ENCODE measurements at places on chromosomes 5 and 9.

DNA sequence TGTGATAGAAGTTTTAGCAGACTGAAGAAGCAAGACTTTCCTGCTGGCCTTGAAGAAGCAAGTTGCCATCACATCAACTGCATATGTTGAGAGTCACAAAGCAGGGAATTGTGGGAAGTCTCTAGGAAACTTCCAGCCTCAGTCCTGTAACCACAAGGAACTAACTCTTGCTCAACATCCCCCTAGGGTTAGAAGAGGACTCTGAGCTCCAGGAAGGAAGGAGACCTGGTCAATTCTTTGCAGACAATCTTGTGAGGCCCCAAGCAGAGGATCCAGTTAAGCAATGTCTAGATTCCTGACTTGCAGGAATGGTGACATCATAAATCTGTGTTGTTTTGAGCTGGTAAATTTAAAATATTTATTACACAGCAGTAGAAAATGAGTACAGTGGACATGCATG, 18.6 kb upstream of the ZNF366 start:
- DNase-seq, result no peak

DNA sequence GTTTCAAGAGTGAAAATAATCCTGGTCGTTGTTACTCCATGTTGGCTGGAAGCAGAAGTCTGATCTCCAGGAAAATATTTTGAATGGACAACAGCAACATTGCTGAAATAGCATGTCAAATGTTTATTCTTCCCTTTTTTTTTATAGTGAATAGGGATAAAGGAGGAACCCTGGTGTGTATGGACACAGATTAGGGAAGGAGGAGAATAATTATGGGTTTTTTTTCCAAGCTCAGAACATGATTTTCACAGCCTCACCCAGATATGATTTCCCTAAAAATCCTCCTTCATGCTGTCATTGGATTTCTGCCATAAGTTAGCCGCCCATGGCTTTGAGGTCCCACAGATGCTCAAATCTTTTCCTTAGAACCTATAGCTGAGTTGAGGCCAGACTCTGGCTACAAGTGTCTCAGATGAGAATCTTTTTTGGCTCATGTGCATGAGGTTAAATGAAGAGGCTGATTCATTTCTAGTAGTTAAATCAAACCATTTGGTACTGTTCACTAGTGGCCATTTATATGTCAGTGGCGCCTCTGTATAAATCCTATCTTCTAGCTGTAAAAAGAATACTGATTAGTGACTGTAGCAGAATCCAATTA, 65.5 kb upstream of the LIFR start:
- peak; percentile 26 for DNase-seq

- DNase-seq, result no peak
These were observed 42.0 kb downstream of the SHB start for GRCh38 chr9:38026840-38027527.

DNA sequence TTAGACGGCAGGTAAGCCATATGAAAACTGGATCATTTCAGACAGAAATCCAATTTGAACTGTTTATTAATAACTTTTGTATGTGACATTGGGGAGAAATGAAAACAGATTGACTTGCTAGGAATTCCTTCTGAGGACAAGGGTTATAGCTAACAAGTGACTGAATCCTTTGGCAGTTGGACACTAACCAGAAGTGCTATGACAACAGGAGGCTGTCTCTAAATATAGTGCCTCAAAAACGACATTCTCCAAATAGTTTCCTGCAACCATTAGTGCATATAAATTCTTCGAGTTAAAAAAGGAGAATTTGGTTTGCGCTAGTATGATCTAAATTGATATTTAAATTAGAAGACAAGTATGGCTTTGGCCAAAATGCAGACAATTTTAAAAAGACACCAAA, 338.6 kb downstream of the PTPRD start:
- DNase-seq, result no peak

DNA sequence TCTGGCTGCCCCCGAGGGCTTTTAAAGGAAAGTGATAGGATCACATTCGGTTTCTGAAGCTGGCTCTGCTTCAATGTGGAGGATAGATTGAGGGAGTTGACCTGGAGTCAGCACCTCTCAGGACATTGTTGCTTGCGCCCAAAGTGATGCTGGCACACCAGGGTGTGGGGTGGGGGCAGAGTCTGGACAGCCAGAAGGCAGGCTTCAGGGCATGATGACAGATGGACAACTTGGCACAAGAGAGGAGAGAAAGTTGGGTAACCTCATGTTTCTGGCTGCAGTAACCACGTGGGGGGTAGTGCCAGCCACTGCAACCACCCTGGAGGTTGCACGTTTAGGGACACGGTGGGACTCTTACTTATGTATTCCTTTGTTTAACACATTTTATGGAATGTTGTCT, 9.5 kb downstream of the ALDH1B1 start:
- DNase-seq, result no peak

- no peak for DNase-seq
These were observed 66.6 kb downstream of the YIPF5 start for GRCh38 chr5:144103611-144104485.

GRCh38 chr5:172973931-172974330, 9.6 kb upstream of the ATP6V0E1 start:
- DNase-seq, result no peak

DNA sequence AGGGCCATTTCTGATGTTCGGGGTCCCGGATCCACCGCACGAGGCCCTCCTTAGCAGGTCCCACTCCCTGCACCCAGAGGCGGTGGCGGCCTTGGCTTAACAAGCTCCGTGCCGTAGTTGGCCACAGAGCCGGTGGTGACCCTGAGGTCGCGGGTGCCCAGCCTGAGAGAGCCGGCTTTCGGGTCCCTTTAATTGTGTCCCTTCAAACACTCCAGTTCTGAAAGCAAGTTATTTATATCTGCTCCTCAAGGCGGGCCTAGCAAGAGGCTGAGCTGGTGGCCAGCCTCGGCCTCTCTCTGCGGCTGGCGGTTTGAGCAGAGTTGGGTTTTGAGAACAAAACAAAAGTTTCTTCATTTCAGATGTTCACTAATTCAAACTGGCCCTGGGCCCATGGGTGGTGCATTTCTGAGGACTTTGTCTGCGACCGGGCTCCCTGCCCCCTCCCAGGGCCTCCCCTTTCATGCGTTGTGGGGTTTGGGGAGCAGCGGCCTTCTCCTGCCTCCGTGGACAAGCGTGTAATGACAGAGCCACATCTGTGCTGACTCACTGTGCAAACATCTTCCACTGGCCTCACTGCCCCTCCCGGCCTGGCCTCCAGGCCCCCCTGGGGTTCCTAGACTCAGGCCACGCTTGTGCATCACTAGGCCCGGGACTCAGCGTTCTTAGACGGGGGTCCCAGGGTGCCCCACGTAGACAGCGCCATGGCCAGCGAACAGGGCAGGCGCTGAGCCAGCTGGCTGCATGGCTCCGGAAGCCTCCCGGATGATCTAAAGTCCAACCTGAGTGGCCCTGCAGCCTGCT, 49.4 kb upstream of the COL5A1 start:
- peak; percentile 84 for DNase-seq

DNA sequence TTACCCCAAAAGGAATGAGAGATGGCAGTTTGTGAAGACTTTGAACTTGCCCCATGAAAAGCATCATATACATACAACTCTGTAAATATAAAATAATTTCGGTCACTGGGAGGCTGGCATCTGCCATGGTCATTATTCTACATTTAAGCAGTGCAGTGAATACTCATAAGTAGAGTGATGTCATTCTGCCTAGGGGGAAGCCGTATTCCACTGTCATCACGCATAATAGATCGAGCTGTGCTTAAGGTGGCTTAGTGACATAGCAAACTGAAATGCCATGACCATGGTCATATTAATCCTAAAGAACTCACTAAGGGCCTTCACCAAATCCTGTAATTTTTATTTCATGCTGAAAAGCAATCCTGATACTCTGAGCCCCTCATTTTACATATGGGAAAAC, 42.4 kb upstream of the NR4A3 start:
- DNase-seq, result no peak

- no peak for DNase-seq
These were observed 102.0 kb downstream of the RFK start for GRCh38 chr9:76292246-76292645.

DNA sequence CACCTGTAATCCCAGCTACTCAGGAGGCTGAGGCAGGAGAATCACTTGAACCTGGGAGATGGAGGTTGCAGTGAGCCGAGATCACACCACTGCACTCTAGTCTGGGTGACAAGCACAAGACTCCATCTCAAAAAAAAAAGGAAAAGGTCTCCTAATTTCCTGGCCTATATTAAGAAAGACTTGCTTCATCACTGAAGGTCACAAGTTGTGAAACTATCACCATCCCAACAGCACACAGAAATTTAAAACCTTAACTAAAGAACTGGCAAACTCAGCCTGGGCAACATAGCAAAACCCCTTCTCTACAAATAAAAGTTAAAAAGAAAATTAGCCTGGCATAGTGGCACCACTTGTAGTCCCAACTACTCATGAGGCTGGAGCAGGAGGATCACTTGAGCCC, 17.2 kb downstream of the FRMD3 start:
- DNase-seq, result no peak

- no peak for DNase-seq
These were observed 12.2 kb upstream of the PTCH1 start for GRCh38 chr9:95528908-95529502.

GRCh38 chr5:77633709-77634108, 4.8 kb downstream of the OTP start:
- no peak for DNase-seq

GRCh38 chr5:143213851-143214363, 189.6 kb downstream of the NR3C1 start:
- DNase-seq, result no peak

DNA sequence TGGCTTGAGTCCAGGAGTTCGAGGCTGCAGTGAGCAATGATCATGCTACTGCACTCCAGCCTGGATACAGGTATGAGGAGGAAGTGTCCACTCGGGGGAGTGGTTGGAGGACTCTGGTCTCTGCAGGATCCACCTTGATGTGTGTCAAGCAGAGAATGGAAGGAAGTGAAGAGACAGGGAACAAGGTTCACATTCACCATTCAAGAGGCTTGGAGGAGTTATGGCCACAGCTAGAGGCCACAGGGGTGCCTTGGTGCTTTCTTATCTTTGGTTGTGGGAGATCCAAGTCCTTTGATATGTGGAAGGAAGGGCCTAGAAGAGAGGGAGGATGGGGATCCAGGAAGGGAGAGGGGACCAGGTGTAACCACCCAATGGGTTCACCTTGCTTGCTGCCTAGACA, 5.4 kb upstream of the CERCAM start:
- DNase-seq, result no peak

GRCh38 chr5:39998518-39998917, 573.7 kb upstream of the DAB2 start:
- no peak for DNase-seq

DNA sequence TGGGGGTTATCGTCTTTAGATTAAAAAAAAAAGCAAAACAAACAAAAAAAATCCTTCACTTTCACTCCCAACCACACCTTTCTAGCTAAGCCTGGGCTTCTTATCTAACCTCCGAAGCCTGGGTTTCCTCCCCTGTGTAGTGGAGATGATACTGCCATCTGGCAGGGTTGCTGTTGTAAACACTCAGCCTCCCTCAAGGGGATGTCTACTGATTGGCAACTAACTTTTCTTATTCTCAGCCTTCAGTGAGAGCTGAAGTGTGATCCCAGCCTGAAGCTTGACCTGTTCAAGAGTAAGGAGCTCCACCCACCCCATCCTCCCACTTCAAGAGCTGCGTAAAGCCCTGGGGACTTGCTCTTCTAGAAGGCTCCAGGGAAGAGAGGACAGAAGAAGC, 21.5 kb upstream of the WWC1 start:
- no peak for DNase-seq

DNA sequence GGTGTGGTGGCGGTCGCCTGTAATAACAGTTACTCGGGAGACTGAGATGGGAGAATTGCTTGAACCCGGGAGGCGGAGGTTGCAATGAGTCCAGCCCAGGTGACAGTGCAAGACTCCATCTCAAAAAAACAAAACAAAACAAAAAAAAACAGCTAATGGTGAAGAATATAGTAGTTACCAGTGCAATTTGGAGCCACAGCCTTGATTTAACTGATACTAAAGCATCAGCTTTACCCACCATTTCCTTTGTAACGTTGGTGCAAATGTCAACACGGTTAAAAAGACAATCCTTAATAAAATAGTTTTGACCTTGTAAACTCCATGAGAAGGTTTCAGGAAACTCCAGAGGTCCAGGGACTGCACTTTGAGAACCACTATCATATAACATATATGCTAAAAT, 41.8 kb downstream of the FNBP1 start:
- DNase-seq, result no peak

DNA sequence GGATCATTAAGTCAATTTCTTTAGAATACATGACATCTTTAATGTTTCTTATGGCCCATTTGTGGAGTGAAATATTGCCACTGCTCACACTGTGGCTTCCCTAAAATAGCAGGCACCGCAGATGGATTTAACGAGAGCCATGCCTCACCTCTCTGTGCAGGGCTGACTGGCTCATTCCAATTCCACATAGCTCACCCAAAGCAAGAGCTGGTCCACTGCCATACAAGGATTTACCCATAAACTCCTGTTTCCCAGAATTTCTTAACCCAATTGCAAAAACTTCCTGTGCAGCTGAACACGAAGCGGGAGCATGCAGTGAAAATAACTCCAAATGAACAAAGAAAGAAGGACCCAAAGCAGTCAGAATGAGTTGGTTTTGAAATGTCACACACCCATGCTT, 159.5 kb downstream of the BAAT start:
- no peak for DNase-seq

- no peak for DNase-seq
These were observed 240.1 kb upstream of the RASA1 start for GRCh38 chr5:87027570-87027969.

- no peak for DNase-seq
These were observed 594.1 kb upstream of the BRINP1 start for GRCh38 chr9:119963258-119963797.

DNA sequence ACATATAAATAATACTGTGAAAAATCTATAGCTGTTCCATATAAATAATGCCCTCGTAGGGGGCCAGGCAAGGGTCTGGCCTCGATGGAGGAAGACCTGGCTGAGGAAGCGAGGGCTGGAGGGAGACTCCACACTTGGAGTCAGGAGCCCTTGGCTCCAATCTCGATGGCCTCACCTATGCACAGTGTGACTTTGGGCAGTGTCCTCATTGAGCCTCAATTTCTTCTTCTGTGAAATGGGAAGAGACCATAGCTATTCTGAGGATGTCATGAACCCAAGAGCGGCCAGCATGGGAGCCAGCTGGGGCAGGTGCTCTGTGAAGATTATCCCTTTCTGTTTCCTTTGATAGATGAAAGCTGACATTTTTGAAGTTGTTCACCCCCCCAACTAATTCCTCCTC, 24.8 kb downstream of the ANGPTL2 start:
- DNase-seq, result no peak

- no peak for DNase-seq
These were observed 3.4 kb downstream of the SLC38A9 start for GRCh38 chr5:55708732-55709131.

DNA sequence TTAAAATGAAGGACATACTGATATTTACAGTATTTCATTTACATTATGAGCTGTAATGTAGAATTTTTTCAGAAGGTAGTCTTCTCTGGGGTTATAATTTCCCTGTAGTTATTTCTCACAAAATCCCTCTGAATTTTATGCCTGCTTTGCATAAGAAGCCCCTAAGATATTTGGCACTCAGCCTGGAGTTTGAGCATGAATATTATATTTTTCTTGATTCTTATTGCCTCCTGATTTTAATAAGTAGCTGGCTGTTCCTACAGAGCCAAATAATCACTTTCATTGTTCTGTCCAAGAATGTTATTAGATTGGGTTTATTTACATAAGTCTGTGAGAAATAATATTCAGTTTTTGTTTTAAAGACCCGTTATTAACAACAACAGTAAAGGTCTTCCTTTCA, 195.0 kb downstream of the FER start:
- DNase-seq, result no peak

GRCh38 chr5:133292300-133292699, 240.5 kb downstream of the HSPA4 start:
- no peak for DNase-seq

- no peak for DNase-seq
These were observed 70.5 kb upstream of the GFPT2 start for GRCh38 chr5:180423598-180423997.

Measured in right hindlimb (tissue), 1 donor.